ENCODE measurements at places on chromosomes 1 and 21.

GRCh38 chr1:211613108-211613947, 34.4 kb upstream of the SLC30A1 start:
- DNase-seq, result no peak

DNA sequence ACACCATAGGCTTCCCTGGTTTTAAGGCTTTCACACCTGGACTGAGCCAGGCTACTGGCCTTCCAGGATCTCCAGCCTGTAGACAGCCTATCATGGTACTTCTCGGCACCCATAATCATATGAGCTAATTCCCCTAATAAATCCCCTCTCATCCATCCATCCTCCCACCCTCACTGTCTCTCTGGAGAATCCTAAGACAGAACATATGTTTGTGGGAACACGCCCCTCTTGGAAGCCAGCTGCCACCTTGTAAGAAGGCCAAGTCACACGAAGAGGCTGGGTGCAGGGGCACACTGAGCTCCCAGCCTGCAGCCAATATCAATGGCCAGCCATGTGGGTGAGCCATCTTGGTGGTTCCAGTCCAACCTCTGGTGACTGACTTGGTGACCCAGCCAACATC, 7.4 kb downstream of the CLCC1 start:
- no peak for DNase-seq

DNA sequence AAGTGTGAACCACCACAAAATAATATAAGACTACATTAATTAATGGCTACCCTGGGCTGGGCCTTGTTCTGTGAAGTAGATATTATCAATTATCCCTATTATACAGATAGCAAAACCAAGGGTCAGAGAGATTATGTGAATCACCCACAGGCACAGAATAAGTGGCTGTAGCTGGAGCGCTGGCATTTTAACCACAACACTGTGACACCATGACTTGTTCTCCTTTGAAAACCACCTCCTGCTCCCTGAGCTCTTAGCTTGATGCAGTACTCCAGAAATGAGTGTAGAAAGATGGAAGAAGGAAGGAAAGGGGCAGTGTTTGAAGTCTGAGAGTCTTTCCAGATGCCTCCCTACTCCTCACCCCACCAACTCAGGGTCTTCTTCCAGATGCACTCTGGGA, 29.5 kb upstream of the JUN start:
- no peak for DNase-seq

DNA sequence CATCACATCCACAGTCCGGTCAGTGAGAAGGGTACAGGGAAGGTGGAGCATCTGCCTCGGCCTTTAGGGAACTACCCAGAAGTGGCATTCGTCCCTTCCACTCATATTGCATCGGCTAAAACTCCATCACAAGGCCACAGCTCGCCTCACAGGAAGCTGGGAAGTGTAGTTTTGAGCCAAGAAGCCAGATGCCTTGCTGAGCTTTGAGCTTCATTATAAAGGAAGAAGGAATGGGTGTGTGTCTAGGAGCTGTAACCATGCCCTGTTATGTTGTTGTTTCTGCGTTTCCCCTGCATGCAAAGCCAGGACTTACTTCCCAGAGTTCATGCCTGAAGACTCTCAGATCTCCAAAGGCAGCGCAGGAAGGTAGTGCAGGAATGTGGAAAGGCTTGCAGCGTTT, 61.1 kb downstream of the OPTC start:
- no peak for DNase-seq

DNA sequence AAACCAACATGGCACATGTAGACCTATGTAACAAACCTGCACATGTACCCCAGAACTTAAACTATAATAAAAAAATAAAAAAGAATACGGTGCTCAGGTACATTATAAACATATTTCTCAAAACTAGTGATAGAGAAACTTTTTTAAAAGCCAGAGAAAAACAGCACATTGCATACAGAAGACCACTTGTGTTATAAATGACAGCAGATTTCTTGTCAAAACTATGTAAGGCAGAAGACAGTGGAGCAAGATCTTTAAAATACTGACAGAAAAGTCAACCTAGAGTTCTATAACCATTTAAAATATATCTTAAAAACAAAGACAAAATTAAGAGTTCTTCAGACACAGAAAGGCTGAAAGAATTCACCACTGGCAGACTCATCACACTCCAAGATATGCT, 144.7 kb downstream of the NEGR1 start:
- no peak for DNase-seq

DNA sequence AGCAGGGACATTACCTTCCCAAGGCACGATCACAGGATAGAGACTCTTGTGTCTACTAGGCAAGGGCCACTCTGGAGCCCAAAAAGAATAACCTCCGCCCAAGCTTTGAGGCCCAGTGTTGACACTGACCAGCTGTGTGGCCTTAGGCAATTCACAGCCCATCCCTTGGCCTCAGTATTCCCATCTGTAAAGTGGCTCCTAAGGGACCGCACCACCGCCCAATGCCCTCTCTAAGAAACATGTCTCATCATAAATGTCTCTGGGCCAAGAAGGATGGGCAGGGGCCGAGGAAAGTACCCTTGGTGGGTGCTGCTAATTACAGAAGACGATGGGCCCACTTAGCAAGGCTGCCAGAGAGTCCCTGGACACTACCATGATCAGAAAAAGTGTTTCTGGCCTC, 628 bp downstream of the ARHGEF19 start:
- no peak for DNase-seq

GRCh38 chr1:204660509-204660908, 25.0 kb downstream of the LRRN2 start:
- DNase-seq, result no peak

GRCh38 chr1:8625491-8625890, 191.9 kb downstream of the RERE start:
- no peak for DNase-seq

GRCh38 chr1:9996624-9997582, at the start of gene RBP7:
TSS of gene RBP7 (plus strand) at chr1:9997228. CDS start at chr1:9997259, 31 bp downstream.
- no peak for DNase-seq

- DNase-seq, result no peak
Observed at GRCh38 chr1:226884116-226884625, 13.8 kb downstream of the PSEN2 start.

DNA sequence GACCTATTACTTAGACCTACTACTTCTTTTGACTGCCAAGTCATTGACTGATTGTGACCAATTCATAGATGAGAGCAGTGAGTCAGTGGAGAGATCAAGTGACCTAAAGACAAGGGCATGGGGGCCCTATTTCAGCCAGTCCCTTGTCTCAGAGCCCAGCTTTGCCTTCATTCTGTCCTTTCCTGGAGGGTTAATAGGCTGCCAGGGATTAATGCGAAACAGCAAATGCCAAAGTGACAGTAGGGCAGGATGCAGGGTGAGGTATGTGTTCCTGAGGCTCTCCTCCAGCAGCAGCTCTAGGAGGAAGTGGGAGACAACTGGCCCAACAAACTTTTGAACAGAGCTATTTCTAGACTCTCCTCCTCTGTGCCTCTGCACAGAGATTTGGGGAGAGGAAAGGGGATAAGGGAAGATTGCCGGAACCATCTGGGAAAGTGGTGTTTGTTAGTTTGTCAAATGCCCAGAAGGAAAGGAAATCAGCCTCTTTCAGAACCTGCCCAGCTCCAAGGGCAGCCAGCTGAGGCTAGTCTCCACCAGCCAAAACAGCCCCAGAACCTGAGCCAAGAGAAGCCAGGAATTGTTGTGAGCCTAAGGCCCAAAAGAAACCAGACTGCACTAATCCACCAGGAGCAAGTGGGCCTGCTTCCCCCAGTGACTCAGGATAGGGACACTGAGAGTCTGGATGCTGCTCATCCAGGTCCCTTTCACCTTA, 4.9 kb upstream of the S100A3 start:
- no peak for DNase-seq

DNA sequence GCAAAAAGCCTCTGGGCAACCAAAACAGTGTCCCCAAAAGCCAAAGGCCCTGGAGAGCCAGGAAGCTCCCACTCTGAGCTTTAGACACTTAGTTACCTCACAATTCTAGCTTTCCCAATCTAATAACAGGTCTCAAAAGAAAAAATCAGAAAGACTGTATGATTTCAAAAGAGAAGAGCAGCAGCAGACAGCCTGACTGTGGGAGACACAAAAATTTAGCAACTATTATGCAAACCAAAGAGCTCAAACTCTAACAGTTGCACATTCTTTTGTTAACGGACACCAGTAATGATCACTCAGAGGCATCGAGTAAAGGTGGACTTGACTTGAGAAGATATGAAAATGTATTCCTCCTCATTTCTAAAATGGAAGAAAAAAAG, 160.1 kb downstream of the SLC45A1 start:
- no peak for DNase-seq

DNA sequence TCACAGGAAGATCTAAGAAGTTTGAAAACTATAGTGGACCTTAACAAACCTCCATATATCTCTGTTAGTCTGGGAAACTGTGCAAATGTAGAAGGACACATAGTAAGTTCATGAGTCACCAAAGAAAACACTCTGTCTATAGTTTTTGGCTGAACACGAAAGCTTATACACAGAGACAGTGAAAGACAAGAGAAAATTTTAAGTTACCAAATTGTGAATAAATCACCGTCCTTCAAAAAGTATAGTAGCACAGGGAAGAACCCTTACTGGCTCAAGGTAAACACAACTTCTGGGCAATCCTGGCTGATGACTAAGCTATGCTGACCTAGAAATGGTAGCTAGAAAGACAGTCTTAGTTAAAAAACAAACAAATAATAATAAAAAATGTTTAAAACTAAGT, 1057.9 kb downstream of the AMY1C start:
- no peak for DNase-seq

DNA sequence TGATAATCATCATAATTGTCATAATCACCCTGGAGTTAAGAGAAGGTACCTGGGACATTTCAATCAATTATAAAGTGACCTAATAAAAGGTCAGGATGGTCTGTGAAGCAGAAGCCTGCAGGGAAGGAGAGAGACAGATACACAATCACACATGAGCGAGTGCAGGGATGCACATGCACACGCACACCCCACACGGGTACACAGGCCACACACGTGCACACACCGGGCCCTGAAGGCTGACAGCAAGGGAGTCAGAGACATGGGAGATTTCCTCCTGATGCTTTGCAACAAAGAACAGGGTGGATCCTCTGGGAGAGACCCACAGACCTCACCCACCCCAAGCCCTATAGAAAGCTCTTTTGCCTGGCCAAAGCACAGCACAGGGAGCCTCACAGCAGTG, 82.3 kb upstream of the ZC3H12A start:
- no peak for DNase-seq

- no peak for DNase-seq
Observed at GRCh38 chr1:210252621-210253051, 20.0 kb downstream of the SERTAD4 start.

DNA sequence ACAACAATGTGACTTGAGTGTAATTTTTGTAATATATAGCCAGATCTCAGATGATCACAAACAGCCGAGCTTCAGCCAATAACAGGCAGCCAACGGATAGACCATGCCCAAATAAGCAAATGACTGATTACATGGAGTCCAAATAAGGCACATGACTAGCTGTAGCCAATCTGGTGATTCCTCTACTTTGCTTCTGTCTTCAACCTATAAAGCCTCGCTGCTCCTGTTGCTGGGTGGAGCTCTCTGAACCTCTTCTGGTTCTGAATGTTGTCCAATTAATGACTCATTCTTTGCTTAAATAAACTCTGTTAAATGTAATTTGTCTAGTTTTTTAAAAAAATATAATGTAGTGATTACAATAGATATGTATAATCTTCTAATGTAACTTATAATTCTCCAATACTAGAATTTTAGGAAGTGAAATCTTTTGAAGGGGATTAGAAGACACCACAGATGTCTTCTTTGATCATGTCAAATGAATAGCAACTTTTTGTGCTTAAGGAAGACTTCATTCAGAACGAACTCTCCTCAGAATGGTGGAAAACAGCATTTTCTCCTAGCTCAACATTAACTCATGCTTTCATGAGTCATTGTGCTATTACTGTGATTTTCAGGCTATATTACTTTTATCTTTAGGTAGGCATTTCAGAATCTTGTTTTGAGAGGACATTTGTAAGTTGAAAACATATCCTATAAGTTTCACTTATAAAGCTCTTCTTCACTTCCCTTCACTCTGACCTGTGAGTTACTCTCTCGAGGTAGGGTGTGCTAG, 857.8 kb upstream of the B3GALT2 start:
- DNase-seq, result no peak

DNA sequence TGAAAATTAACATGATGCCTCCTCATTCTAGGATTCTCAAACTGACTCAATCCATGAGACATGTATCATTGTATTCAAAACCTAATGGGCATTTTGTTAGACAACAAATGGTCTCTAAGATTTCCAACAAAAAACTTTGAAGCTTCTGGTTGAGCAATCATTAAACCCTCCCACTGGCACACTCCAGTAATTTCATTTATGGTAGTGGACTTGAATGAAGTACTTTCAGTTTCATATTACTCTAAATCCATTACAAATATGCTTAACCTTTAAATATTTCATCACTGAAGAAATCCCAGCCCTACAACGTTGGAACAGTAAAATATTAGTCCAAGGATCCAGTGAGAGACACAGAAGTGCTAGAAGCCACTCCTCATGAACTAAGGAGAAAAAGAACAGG, 43.5 kb downstream of the GBP6 start:
- DNase-seq, result no peak

DNA sequence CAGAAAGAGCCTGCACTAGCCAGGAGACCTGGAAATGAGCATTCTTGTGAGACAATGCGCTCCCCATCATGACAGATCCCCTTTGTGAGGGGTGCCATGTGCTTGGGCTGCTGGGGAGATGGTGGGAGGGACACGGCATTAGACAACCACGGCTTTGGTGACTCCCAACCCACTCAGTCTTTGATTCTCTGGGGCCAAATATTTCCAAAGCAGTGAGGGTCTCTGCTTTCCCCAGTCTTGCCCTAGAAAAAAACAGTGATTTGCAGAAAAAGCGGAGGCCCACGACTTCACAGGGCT, 10.2 kb downstream of the SLC45A3 start:
- DNase-seq, result no peak

DNA sequence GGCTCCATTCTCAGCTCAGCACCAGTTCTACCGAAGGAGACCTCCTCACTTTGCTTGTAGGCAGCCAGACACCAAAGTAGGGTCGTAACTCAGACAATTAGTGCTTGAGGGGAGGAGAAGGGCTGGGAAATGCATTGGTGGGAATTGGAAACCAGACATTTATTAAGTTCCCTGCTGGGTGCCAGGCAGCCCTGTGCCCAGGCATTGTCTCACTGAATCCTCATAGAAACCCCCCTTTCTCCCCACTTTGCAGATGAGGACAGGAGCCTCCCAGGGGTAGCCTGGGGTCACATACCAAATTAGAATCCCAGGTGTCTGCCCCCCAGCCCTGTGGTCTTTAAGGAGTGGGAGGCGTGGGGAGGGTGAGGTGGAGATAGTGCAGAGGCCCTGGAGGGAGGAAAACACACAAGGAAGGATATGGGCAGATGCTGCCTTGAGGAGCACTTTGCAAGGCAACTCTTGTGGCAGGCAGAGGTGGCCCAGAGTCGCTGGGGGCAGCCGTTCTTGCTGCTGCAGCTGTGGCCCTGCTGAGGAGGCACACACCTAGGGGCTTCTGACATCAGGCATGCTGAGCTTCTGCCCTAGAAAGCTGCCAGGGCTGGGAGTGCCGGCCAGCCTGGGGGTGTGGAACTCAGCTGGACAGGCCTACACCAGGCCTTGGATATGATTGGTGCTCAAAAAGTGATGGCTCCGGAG, 29.4 kb downstream of the CDK18 start:
- no peak for DNase-seq

All from stimulated activated CD8-positive, alpha-beta memory T cell treated with anti-CD3 and anti-CD28 coated beads, Interleukin-12 subunit alpha, Interleukin-12 subunit beta, amount 100 ng/mL, for 1 hour (primary cell).